Occipital lobe (tissue), 3 donors: ENCODE measurements at places on chromosomes 7 and 10.

DNA sequence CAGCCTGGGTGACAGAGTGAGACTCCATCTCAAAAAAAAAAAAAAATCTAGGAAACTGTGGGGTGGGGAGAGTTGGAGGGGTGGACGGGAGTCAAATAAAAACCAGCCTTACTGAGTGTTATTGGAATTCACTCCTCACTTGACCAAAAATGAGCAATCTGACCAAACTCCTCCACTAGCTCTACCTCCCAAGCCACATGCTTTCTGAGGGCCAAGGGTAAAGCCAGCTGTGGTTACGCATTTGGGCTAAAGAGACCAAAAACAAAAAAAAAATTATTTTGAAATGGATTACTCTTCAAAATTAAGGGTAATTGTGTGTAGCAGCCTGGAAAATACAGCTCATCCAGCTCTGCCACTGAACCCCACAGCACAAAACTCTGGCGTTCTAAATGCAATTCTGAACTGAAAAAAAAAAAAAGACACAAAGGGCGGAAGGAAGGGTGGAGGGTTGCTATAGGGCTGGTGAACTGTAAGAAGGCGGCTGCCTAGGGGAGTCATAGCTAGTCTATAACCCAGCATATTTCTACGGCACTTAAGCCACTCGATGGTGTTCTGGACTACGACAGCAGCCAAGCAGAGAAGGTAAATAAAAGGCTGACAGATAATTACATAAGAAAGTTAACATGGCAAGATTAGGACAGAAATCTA is 7.8 kb downstream of the ELMO1 start:
- no peak for DNase-seq

- no peak for DNase-seq
These were observed 606.5 kb upstream of the PFKP start for GRCh38 chr10:2460812-2461211.

DNA sequence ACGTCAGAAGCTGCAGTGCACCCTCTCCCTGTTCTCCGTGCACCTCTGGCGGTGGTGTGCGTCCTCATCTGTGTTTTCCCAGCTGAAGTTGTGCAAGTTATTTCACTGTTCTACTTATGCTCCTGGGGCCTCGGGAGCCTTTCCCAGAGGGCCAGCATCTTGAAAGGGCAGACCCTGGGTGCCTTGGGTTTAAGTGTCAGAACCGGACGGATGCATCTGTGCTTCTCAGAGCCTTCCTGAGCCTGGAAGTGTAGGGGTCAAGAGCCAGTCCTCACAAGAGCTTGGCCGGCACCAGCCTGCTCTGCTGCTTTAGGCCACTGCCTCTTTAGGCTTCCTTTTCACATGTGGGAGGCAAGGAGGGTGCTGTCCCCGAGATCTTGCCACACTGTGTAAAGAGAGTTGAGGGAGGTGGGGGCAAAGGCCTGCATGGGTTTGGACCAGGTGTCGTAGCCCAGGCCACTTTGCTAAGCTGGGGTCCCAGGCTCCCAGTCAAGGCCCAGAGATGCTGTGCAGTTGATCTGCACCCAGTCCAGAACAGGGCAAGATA is 128.9 kb upstream of the NPS start:
- no peak for DNase-seq

- DNase-seq: peak; percentile 24
These were observed 430.4 kb downstream of the GRID1 start for GRCh38 chr10:85936161-85936560.

- DNase-seq: no peak
These were observed 106.1 kb upstream of the SLC13A1 start for GRCh38 chr7:123305840-123306375.

GRCh38 chr7:94590526-94591162 is 65.3 kb downstream of the SGCE start:
- DNase-seq: no peak

DNA sequence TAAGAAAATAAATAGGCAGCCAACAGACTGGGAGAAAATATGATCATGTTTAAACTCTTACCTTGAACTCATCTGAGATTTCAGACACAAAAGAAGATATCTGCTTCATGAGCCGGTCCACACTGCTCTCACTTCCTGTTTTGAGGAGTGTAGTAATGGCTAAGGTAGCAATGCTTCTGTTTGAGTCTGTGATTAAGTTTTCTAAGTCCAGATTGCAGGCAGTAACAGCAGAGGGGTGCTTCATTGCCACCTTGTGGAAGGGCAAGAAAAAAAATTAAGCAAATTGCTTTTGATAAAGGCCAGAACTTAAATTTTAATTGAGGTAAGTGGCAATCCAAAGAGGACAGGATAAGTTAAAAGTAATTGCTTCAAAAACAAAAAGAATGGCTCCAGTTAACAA is 69.1 kb downstream of the MEST start:
- DNase-seq: no peak

DNA sequence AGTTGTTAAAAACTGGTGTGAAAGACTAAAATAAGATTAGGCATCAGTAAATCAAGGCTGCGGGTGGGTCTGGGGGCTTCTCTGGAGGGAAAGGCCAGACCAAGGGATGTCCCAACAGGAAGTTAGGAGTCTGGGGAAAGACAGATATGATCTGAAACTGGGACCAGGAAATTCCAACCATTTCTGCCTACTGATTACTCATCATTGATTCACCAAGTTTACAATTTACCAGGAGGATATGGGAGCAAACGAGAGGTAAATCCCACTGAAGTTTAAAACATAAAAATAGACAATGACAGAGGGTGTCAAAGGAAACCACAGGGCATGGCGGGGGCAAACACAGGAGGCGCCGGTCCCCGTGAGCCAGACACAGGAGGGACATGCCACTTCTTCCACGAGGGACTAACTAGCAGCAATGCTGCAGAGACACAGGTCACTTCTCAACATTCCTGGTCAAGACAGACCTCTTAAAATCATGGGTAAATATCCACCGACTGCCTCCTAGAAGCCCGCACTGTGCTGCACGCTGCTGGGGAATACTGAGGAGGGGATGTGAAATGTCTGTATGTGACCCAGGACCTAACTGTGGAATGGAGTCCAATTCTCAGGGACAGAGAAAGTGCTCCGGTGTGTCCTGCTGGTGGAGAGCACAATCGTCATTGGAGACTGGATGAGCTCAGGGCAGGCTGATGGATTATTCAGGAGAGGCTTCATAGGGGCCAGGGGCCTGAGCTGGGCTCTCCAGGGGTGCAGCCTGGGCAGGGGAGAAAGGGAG is 153.4 kb upstream of the KLF14 start:
- no peak for DNase-seq

DNA sequence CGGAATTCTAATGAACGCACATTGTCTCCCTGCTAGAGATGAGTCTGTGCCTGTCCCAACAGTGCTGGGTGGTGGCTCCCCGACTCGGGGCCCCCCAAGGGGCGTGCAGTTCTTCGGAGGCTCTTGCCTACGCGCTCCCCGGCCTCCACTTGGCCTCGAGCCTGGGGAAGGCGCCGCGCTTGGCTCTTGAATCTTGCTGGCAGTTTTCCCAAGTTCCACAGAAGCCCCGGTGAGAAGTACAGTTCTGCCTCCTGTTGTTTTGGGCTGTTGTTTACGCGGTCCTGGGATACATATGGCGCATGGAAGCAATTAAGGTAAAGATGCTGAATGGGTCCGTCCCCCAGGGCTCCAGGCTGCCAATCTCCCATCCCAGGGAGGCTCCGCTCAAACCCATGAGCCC is 32.6 kb upstream of the UNCX start:
- DNase-seq: no peak

GRCh38 chr10:102275343-102275742 is 30.0 kb downstream of the GBF1 start:
- no peak for DNase-seq

GRCh38 chr7:130896051-130896881 is 162.3 kb upstream of the KLF14 start:
- DNase-seq: no peak

DNA sequence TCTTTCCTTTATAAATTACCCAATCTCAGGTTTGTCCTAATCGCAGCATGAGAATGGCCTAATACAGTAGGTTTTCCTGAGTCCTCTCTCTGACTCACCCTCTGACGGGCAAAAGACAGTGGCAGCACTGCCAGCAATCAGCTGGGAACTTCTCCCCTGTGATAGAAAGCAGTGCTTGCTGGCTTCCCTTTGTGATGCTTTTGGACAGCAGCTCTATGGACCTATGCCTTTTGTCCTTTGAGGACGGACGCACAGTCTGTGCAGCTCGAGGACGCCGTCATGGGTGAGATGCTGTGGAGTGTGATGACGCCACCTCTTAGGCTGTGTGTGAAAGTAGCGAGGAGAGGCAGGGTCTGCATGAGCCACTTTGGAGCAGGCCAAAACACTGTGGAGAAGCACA is 68.8 kb downstream of the KIAA1217 start:
- no peak for DNase-seq

- DNase-seq: no peak
These were observed 94.6 kb upstream of the FAM180A start for GRCh38 chr7:135843214-135843613.

DNA sequence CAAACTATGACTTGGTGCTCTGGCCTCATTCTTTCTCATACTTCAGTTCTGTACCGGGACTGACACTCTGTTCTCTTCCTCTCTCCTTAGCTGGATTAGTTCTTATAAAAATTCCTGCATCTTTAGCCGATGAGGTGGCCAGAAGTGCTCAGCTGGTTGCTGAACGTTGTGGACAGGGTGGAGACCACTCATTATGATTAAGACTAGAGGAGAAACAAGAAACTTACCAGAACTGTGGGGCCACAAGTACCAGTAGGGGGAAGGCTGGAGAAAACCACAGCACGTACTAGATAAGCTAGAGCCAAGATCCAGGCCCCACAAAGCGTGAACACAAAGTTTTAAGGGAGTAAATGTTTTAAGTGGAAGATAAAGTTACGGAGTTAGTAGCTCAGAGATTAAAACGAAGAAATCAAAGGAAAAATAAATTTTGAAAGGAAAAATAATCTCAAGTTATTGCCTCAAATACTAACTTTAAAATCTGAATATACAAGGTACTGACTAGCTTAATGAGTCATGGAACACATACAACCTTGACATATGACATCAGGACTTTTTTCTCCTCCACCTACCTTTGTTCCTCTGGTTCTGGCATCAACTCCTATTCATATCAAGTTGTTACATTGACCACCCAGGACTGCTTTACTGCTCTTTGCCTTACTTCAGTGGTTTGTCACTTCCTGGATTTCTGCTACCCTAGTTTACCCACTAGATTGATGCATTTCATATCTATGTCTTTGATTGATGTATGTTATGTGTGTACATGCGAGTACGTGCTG is 469.0 kb downstream of the TFEC start:
- no peak for DNase-seq

- peak; percentile 42 for DNase-seq
These were observed 527 bp downstream of the AKR1B1 start for GRCh38 chr7:134458341-134458805.

- no peak for DNase-seq
These were observed 315.1 kb downstream of the BBS9 start for GRCh38 chr7:33444511-33444910.

DNA sequence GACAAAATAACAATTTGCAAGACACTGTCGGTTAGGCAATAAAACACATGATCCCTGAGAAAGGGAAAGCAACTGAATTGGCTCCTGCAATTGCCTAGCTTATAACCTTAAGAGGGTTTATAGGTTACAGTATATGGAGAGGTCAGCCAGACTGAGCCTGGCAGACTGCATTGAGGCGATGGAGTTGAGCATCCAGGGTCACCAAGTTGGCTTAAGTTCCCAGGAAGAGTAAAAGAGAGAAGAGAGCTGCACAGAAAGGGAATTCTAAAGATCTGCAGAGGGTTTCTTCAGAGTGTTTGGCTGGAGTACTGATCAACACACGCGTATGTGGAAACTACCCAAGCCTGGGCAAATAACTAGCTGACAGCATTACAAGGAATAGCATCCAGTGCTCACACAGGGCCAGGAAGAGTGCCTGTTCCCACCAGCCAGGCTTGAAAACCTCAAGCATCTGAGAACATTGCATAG is 11.2 kb downstream of the ANKMY2 start:
- DNase-seq: no peak

- DNase-seq: no peak
These were observed 30.3 kb downstream of the MKI67 start for GRCh38 chr10:128095753-128096469.

- no peak for DNase-seq
These were observed 3.3 kb downstream of the IL2RA start for GRCh38 chr10:6058682-6059475.

DNA sequence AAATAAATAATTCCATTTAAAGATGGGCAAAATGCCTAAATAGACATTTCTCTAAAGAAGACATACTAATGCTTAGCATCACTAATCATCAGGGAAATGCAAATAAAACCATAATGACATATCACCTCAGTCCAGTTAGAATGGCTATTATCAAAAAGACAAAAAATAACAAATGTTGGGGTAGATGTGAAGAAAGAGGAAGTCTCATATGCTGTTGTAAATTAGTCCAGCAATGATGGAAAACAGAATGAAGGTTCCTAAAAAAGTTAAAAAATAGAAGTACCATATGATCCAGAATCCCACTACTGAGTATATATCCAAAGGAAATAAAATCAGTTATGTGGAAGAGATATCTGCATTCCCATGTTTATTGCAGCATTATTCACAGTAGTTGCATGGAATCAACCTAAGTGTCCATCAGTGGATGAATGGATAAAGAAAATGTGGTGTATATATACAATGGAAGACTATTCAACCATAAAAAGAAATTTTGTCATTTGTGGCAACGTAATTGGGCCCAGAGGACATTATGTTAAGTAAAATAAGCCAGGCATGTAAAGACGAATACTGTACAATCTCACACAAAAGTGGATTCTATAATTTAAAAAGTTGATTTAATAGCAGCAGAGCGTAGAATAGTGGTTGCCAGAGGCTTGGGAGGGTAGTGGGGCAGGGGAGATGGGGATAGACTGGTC is 52.0 kb downstream of the TCAF1 start:
- no peak for DNase-seq

DNA sequence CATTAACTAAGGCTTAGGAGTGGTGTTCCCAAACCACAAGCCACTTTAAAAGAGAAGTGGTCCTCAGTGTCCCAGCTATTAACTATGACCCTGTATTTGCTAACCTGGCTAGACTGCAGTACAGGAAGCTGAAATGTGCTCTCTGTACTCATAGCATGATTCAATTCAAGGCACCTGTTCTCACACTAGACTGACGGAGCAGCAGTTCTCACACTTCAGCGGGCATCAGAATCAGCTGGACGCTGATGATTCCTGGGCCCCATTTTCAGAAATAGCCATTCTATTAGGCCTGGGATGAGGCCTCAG is 24.5 kb upstream of the MSRB2 start:
- no peak for DNase-seq

GRCh38 chr10:58590152-58590840 is 77.6 kb downstream of the BICC1 start:
- DNase-seq: no peak

DNA sequence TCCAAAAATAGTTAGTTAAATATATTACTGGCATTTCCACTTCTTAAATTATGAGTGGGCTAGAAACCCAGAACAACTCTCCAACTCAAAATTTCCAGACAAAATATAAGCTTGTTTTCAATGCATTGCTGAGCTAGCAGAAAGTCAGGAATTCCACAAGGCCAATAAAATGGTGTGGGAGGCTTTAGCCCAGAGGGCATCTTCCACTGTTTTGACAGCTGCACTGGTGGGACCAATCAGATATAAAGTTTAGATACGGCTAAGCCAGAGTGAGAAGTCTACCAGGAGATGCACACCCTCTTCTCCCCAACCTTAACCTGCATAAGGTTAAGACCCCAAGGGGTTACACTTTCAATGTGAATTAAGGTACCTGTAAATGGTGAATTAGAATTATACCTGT is 76.6 kb downstream of the AMPH start:
- no peak for DNase-seq
